SK-N-SH (cell line): ENCODE measurements at places on chromosomes 11 and 22. TPM values are rescaled to one million over a fixed set of nuclear protein-coding genes. Genes with fewer than 3 reads are reported as not detected.

The OR51B4 gene
- 0.07 and 0.29 TPM in 2 replicates for polyA plus RNA-seq

The MYOD1 gene
- not detected in 2 replicates for polyA plus RNA-seq

The ACR gene
- polyA plus RNA-seq: 0.08 and 0.15 TPM in 2 replicates

The CAPN5 gene
- 31.6 and 33.1 TPM in 2 replicates for polyA plus RNA-seq

The ARHGAP20 gene
- polyA plus RNA-seq: 0.76 and 0.78 TPM in 2 replicates

The SPECC1L gene
- polyA plus RNA-seq: 22.9 and 25.9 TPM in 2 replicates

The CD81 gene
- 373 and 517 TPM in 2 replicates for polyA plus RNA-seq

The ZP1 gene
- polyA plus RNA-seq: not detected in 2 replicates

The SYVN1 gene
- polyA plus RNA-seq: 14.9 and 31.9 TPM in 2 replicates

The CALCA gene
- polyA plus RNA-seq: not detected in 2 replicates

The CADM1 gene
- 7.9 and 11.4 TPM in 2 replicates for polyA plus RNA-seq

The FAM181B gene
- polyA plus RNA-seq: 0.02 and 0.06 TPM in 2 replicates

DNA sequence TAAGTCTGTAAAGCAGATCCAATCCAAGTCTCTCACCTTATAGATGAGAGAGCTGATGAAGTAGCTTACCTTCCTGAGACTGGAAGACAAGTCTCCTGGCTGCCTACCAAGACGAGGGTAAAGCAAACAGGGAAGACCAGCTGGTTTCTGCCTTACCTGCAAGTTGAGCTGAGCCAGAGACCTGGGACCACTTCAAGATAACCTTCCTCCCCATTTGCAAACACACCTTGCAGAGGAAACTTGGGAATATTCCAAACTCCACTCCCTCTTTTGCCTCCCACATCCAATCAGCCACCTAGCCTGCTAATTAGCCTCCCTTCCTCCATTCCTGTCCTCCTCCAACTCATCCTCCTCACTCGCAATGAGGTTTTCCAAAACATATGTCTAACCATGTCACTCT is 23.4 kb upstream of the ROBO3 start:
- DNase-seq: no peak

- peak; percentile 59 for DNase-seq
Observed at GRCh38 chr11:11157185-11157584, 195.9 kb downstream of the CSNK2A3 start.

GRCh38 chr11:113493206-113493605 is 18.0 kb upstream of the DRD2 start:
- DNase-seq: no peak

- DNase-seq: peak; percentile 78
Observed at GRCh38 chr11:110093407-110094297, 460 bp downstream of the ZC3H12C start.

GRCh38 chr22:25030636-25031035 is 78.1 kb downstream of the KIAA1671 start:
- DNase-seq: no peak

GRCh38 chr11:120710354-120711131 is 199.0 kb downstream of the GRIK4 start:
- peak; percentile 41 for DNase-seq

DNA sequence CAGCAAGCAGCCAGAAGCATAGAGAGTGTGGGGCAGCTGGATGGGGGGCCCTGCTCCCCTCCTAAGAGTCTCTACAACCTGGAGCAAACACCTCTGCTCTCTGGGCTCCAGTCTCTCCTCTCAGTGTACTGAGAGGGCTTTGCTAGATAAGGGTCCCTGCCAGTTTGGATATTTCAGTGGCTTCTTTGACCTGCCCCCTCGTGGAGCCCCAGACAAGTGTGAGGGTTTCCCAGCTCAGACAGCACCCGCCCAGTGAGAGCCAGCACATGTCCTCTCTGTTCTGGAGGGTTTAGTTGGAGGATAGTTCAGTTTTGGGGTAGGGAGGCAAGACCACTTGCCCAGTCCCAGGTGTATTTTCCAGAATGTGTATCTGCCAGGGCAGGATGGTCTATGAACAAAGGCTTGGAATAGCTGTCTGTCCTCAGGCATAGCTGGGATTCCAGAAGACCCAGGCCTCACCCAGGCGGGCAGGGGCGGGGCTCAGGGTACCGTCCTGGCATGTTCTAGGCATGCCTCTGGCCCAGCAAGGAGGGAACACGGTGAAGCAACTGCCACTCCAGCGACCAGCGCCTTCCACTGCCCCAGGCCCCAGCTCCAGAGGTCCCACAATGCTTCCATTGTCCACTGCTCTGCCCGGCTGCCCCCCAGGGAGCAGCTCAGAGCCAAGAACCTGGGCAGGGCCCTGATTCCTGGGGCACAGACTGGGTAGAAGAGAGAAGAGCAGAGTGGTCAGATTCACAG is 7.5 kb upstream of the MICALL1 start:
- no peak for DNase-seq

DNA sequence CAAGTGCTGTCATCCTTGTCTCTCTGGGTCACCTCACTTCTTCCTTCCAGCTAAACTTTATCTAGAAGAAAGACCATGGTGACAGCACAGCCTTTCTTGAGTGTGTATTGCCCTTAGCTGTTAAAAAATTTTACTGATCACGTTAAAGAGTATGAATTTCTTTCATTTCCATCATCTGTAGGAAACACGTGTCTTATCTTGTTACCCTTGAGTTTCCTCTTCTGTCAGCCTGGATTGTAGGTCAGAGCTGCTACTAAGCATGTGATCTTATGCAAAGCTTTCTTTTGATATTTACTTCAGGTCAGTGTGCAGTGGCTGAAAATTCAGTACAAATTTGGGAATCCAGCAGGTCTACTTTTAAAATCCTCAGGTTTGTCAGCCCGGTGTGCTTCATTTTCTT is 512.2 kb upstream of the ARHGAP42 start:
- no peak for DNase-seq

DNA sequence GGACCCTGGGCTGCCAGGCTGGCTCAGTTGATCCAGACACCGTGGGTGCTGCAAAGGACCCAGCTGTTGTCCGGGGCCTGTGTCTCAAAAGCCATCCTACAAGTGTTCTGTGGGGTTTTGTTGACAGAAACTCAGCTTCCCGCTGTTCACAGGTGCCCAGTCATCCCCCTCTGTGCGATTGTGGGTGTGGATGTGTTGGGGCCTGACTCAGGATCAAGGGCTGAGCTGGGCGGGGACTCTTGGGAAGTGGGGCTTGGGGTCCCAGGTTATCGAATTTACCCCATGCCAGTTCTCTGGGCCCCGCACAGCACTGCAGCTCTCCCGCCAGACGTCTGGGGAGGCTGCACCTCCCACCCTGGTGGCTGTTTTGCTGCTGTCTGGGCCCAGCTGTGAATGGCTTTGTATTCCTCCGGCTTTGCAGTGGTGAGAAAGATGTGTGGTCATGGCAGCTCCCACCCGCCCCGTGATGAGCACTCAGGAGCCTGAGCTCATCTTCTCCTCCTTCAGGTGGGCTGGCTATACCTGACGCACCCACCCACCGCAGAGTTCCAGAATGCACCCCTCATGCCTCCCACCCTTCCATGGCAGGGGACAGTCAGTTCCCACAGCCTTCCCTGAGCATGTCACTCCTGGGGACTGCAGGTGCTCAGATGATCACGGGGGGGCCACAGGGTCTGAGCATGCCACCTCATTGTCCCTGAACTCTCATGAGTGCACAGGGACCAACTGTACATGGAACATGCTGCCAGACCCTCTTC is 3.6 kb upstream of the AP2A2 start:
- DNase-seq: no peak

- no peak for DNase-seq
Observed at GRCh38 chr11:86933891-86934581, 21.2 kb downstream of the FZD4 start.

DNA sequence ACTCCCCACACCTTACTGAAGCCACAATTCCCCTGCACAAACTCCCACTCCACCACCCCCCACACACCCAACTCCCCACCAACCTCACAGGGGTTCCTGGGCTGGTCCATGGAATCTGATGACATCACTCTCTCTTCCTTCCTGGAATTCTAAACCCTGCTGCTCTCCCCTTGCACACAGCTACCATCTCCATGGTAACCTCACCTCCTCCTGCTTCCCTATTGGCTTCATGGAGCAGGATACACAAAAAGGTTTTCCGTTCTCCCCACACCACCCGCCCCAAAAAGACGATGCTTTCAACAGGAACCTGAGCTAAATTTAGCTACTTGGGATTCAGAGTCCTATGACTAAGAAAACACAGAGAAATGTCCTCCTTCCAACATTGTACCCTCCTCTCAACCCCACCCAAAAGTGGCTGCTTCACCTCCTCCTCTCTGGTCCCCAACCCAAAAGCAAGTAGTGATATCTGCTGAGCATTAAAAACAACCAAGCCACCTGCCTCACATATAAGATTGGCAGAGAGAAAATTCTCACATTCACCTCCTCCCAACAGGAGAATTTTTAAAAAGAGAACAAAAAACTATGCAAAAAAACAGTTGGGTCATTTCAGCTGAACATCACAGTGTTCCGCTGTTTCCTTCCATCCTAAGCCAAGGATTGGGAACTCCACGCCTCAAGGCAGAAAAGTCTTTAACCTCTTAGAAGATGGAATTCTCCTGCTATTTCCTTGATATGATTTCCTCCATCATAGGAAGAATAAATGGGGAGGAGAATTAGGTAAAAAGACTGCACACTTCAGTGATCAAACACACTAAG is 66.9 kb downstream of the RBFOX2 start:
- DNase-seq: peak; percentile 58

DNA sequence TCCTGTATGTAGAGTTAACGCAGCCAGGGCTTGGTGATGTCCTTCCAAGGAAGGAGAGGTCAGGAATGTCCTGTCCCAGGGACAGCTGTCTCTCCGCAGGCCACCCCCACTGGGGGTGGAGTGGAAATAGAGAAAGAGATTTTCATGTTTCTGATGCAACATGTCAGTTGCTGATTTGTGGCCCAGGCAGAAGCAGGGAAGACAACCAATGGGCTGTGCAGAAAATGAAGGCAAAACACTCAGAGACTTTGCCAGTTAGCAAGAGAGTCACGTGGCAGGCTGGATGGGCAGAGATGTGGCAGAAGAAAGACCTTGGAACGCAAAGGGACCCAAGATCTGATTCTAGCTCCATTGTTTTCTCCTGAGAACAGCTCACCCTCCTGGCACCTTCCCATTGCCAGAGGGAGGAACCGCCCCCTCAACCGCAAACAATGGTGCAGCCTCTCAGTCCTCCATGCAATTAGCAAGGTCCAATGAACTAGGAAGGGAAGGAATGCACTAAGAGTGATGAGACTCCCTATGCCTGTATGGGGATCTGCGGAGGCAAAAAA is 71.0 kb downstream of the SYN3 start:
- DNase-seq: no peak

DNA sequence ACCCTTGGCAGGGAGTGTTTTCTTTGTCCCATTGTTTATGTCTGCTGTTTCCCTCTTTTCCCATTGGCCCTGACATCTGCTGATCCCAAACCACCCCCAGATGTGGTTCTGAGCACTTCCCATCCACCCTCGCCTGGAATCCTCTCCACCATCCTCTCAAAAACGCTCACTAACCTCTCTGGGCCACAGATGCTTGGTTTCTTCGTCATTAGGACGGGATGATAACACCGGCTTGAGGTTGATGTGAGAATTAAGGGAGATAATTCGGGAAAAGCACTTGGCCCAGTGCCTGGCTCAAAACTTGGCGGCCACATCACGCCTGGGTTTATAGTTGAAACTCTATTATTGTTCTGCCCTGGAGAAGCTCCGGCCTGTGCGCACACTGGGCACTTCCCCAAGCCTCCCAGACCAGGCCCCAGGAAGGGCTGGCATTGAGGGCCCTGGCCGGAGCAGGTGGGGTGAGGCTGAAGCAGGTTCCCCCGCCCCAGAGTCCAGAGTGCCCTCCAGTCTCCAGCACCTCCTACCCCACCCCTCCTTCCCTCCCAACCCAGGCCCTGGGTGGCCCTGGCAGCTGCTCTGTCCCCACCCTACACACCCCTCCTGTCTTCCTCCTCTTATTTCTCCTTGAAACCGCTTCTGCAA is 63.7 kb downstream of the CYTH4 start:
- peak; percentile 76 for DNase-seq

DNA sequence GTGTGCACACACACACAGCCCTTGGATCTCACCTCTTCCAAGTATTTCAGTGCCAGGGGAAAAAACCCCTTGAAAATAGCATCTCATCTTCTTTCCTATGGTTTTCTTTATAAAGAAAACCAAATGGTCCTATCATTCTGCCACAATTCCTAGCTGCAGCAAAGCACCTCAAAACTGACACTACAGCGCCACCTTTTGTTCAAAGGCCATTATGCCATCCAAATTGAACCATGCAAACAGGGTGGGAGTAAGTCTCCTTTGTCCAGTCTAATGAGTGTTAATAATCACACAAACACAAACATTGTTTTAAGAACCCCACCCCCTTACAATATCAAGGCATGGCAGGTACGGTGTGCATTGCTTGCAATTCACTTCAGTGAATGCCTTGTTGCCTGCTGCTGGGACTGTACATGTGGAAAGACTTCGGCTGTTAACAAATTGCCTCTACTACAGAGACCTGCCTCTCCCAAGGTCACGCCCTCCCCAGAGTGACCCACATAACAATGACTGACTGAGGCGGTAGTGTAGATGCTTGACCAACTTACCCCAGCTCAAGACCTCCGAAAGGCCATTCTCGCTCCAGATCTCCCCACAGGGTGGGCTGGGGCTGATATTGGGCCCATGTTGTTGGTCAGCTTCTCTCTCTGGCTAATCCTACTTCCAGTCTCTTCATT is 31.7 kb downstream of the FAM181B start:
- DNase-seq: peak; percentile 49

DNA sequence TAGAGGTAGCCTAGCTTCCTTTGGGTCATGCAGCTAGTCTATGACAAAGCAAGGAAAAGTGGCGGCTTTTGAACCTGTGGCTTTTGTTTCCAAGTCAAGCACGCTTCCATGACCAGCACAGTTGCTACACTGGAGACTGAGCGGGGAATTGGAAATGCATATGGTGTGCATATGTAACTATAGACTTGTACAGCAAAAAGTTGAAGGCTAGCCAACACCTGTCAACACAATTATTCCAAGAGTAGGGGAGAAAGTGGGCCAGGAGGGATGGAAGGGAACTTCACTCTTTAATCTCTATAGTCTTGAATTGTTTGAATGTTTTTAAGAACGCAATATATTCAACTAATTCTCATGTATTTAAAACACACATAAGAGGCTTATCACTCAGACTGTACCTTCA is 218.5 kb upstream of the CADM1 start:
- DNase-seq: no peak

GRCh38 chr11:106697058-106697457 is 321.2 kb downstream of the GUCY1A2 start:
- no peak for DNase-seq

DNA sequence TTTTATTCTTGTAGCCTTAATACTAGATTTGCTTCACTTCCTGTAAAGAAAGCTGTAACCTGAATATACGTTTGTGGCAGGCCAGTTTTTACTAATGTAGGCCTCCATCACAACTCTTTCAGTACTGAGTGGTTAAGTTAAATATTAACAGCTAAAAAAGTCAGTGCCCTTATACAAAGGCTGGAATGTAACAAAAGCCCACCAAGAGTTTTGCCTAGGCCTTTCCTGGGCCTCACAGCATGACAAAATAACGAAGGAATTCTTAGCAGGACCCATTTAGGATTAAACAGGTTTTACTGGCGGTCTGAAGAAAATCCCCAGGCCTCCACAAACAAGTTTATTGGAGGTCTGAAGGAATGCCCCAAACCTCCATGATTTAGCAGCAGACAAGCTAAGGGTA is 43.7 kb downstream of the PIWIL3 start:
- DNase-seq: no peak
